ENCODE measurements at places on chromosomes 2 and 18. TPM values are rescaled to one million over a fixed set of nuclear protein-coding genes. Genes with fewer than 3 reads are reported as not detected.

ACMSD gene
- total RNA-seq = not detected

DNA sequence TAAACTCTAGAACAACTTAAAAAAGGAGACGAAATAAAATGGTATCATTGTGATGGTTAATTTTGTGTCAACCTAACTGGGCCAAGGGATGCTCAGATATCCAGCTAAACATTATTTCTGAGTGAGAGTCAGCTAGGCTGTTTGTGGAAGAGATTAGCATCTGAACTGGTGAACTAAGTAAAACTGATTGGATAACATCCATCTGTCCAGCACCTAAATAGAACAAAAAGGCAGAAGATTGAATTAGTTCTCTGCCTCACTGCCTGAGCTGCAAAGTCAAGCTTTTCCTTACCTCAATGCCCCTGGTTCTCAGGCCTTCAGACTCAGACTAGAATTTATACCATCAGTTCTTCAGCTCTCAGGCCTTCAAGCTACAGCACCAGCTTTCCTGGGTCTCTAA is 30.0 kb downstream of the PPP3R1 start:
- DNase-seq = no peak

GRCh38 chr2:159515441-159515840 is 100.9 kb downstream of the BAZ2B start:
- no peak for DNase-seq

- no peak for DNase-seq
Measured at GRCh38 chr2:143081616-143082015, 47.6 kb upstream of the ARHGAP15 start.

DNA sequence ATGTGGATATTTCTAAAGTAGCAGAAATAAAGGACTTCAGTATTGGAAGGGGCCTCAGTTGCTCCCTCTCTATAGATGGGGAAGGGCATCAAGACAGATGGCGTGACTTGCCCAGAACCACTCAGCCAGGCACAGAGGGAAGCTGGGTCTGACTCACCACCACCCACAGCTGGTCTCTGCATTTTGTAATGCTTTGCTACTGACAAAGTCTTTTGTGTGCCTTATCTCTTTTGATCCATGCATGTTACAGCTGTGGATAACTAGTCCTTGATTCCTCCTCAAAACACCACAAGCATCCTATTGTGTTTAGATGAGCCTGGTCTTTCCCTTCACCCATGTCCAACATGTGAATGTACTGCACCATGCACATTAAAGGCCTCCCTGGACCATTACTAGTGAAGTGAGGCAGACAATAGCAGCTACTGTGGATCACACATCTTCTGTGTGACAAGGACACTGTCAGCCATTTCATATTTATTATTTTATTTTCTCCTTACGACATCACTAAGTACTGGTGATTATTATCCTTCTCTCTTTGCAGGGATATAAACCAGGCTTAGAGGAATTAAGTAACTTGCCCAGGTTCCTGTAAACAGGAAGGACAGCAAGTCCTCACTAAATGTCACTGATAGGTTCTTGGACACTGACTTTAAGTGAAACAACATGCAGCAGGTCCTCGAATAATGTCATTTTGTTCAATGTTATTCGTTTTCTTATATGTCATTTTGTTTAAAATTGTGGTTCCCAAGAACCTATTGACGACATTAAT is 29.6 kb upstream of the IL37 start:
- no peak for DNase-seq

MAP3K19 gene
- not detected for total RNA-seq

- DNase-seq = peak; percentile 63
Measured at GRCh38 chr18:3448838-3449511, 997 bp upstream of the TGIF1 start.

DNA sequence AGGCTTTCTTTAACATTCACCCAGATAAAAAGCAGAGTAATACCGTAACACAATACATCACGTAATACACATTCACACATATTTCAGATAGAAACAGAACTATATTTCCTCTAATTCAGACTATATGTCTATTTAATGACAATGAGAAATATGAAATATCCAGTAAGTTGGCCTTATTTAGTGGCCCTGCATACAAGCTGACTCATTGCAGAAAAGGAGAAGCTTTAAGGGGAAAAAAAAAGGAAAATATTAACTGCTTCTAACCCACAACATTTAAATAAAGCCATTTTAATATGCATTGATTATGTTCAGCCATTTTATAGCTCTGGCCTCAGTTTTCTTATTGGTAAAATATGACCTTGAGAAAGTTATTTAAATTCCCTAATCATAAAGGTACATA is 94.8 kb downstream of the PPP1R1C start:
- DNase-seq = no peak

DNA sequence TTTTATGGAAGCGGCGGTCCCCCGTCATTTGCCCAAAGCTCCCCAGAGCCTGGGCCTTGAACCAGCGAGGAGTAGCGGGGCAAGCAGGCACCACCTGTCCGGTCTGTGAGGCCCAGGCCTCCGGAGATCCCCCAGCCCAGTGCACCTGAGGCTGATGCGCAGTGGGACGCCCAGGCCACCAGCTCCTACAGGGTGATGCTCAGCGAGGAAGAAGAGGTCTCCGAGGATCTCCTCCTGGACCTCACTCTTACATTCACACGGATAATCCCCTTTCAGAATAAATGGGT is 220.2 kb downstream of the NDUFA10 start:
- DNase-seq = no peak

- DNase-seq = peak; percentile 95
Measured at GRCh38 chr2:205763708-205764211, 81.5 kb downstream of the NRP2 start.

DNA sequence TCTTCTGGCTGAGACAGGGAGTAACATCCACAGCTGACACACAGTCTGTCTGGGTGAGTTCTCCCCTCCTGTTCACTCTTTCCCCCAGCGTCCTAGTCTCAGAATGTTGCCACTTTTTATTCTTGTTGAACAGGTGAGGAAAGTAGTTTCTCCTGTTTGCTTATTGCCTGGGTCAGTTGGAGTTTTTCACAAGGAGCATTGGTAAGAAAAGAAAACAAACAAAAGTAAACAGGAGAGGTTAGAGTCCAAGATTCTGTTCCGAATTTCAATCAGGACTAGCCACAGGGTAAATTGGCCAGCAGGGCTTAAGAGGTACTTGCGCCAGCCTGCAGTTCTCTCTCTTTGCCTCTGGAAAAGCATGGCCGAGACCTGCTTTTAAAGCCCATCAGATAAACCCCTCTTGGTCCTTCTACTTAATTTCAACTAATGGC is 255.0 kb upstream of the EPAS1 start:
- DNase-seq = no peak

DNA sequence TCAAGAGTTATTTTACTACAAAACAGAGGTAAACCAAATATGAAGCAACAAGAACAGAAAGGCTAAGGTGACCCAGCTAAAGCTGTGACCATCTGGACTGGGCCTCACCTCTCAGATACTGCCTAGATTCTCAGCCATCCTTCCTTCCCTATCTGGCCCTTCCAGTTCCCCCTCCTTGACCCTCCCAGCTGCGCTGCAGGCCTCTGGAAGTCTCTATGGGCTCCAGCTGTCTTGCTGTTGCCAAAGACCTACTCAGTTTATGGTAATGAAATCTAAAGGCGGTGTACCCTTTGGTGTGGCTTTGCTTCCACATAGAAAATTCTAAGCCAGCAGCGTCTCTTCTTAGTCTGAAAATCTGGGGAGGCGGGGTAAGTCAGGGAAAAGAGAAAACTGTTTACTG is 55.7 kb downstream of the ARHGEF33 start:
- no peak for DNase-seq
